ENCODE measurements at places on chromosomes 7 and 10. TPM values are rescaled to one million over a fixed set of nuclear protein-coding genes. Genes with fewer than 3 reads are reported as not detected.

The DYNC1I1 gene
- 0.13 TPM for total RNA-seq

The HILPDA gene
- 21.7 TPM for total RNA-seq

The MYH16 gene
- 0.56 TPM for total RNA-seq

The TMEM130 gene
- total RNA-seq, result 0.26 TPM

The KMT2E gene
- 20.4 TPM for total RNA-seq
